Tibial artery (tissue), 4 donors: ENCODE measurements at places on chromosomes 4 and X.

DNA sequence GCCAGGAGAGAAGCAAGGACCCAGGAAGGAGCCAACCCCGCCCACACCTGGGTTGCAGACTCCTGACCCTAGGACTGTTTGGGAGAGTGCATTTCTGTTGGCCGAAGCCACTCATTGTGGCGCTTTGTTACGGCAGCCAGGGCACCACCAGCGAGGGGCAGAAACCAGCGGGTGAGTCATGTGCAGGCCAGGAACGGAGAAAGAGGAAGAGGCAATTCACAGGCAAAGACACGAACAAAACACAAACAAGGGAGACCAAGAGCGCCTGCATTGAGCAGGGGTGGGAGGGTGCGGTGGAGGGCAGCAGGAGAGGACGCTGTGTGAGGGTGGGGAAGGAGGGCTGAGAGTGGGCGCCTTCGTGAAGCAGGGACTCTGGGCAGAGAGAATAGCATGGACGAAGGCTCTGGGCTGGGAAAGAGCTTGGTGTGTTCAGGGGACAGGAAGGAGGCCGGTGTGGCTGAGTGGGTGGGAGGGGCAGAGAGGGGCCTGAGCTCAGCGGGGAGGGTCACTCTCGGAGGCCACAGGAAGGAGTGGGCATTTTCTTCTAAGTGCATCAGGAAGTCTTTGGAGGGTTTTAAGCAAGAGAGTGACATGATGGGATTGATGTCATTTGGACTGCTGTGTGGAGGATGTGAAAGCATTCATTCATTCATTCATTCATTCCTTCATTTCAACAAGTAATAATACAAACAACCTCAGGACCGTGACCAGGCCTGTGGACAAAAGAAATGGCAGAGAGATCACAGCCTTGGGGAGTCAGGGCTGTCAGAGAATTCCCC lies 12.2 kb upstream of the WFS1 start:
- DNase-seq, result no peak

GRCh38 chrX:7872042-7872441 lies 29.1 kb downstream of the VCX start:
- no peak for DNase-seq

DNA sequence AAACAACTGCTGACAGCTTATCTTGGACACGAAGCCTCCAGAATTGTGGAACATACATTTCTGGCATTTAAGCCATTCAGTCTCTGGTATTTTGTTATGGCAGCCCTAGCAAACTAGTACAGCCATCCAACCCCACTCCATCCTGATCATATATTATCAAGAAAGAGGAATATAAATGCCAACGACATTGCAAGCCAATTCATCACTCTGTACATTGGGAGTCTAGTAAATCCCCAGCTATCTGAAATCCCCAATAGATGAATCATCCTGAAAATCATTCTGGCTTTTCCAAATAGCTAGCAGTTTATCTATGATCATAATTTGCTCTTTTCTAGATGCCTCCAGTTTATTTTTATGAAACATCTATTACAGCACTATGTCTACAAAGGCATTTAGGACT lies 41.1 kb downstream of the FRMD7 start:
- DNase-seq, result no peak

DNA sequence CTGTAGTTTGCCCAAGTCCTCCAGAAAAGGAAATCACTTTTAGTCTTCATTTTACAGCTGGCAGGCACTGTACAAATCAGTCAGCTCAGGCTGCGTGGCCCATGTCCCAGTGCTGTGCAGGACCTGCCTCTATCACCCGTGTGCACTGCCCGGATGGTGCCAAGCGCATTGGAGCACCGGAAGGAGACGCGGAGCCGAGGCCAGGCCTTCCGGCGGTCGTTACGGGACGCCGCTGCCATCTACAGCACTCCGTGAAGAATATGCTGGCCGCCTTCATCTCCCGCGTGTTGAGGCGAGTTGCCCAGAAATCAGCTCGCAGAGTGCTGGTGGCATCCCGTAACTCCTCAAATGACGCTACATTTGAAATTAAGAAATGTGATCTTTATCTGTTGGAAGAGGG lies at the start of gene PDHA2:
Gene PDHA2 (plus strand): TSS at position 203 of the 400 bp plus-strand sequence. CDS start 58 bp downstream, at position 261.
- no peak for DNase-seq

DNA sequence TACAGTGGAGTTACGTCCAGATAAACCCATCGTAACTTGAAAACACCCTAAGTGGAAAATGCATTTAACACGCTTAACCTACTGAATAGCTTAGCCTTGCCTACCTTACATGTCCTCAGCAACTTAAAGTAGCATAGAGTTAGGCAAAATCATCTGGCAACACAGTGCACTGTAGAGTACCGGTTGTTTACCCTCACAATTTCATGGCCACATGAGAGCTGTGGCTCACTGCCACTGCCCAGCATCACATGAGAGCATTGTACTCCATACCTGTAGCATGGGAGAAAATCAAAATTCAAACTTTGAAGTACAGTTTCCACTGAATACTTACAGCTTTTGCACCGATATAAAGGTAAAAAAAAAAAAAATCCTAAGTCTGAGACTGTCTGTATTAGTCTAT lies 40.6 kb downstream of the GUCY1A1 start:
- DNase-seq, result no peak
